ENCODE measurements at places on chromosomes 2 and 18.

GRCh38 chr2:160156100-160156499 is 44.0 kb downstream of the ITGB6 start:
- no peak for DNase-seq

DNA sequence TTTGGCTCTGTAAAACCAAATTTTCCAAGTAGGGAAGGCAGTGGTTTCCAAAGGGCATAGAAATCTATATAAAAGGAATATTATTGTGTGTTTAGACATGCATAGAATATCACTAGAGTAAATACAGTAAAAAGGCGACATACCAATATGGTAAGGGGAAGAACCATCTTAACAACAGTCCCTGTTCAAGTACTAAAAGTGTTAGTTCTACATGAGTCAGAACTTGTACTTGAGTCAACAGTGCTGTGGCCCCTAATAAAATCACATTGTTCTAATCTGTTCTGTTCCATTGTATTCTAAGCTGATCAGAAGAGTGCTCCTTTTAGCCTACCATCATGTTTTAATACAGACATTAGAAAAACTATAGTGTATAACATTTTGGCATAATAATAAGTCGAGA is 36.1 kb upstream of the TNFRSF11A start:
- DNase-seq = no peak

- no peak for DNase-seq
Measured at GRCh38 chr2:121803503-121803902, 48.1 kb downstream of the TSN start.

GRCh38 chr2:225025917-225026571 is 16.2 kb downstream of the DOCK10 start:
- DNase-seq = no peak

GRCh38 chr2:85353876-85354285 is 447 bp downstream of the RETSAT start:
- no peak for DNase-seq

GRCh38 chr2:8202132-8202531 is 479.7 kb upstream of the ID2 start:
- DNase-seq = no peak

- no peak for DNase-seq
Measured at GRCh38 chr2:126659562-126660467, 3.9 kb downstream of the GYPC start.

DNA sequence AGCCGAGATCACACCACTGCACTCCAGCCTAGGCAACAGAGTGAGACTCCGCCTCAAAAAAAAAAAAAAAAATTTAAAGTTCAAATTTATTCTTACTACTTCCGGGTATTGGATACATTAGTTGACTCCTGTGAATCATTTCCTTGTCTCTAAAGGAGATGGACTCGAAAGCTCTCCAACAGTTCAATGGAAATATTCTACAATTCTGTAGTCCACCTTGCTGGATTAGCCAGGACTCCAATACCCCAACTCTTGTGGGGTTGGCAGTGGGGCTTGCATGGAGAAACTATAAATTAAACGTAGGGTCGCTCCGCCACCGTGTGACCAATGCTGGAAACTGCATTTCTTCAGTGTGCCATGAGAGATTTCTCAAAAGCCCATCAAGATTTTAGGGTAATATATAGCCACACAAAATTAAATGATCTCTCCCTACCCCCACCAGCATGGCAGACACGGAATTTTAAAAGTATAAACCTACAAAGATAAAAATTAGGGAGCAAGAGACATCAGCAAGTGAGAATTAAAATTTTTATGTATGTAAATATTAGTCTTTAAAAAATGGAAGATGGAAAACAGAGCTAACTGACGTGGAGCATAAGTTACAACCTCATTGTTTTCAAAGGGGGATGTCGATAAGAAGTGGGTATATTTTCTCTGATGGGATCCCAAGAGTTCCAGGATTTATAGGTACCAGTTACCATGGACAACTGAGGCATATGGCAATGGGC is 27.8 kb upstream of the GAREM2 start:
- DNase-seq = peak; percentile 33

DNA sequence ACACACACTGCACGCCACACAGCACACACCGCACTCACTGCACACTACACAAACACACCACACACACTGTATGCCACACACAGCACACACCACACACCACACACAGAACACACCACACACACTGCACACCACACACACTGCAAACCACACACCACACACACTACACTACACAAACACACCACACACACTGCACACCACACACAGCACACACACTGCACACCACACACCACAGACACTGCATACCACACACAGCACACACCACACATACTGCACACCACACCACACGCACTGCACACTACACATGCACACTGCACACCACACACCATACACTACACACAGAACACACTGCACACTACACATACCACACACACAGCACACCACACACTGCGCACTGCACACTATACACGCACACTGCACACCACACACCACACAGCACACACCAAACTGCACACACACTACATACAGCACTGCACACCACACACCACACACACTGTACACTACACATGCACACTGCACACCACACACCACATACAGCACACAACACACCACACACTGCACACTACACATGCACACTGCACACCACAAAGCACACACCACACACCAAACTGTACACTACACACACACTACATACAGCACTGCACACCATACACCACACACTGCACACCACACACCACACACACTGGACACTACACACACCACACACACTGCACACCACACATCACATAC is 59.6 kb downstream of the ASB1 start:
- DNase-seq = no peak

GRCh38 chr2:53445383-53446070 is 322.1 kb upstream of the CHAC2 start:
- no peak for DNase-seq

DNA sequence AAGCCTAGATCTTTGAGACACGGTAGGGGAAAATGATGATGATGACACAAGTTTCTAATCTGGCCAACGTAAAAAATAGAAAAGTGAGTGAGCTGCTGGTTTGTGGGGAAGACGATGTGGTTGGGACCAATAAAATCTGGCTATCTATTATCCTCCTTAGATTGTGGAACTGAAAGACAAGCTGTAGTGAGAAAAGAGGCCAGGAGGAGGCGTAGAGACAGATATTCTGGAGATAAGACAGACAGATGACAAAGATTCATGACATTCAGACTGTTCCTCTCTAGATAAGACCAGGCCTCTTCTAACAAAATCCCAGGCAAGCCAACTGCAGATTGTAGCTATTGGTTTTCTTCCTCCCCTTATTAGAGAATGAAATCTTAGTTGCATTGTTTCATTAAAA is 376.3 kb upstream of the UBE2E3 start:
- no peak for DNase-seq

- DNase-seq = no peak
Measured at GRCh38 chr2:65518751-65519150, 86.4 kb upstream of the SPRED2 start.

- no peak for DNase-seq
Measured at GRCh38 chr2:211103989-211104388, 547.6 kb downstream of the CPS1 start.

GRCh38 chr18:41660654-41661053 is 294.4 kb upstream of the PIK3C3 start:
- no peak for DNase-seq

- DNase-seq = no peak
Measured at GRCh38 chr2:64212346-64212745, 68.1 kb upstream of the PELI1 start.

- peak; percentile 31 for DNase-seq
Measured at GRCh38 chr18:49813069-49813318, 339 bp downstream of the ACAA2 start.

- no peak for DNase-seq
Measured at GRCh38 chr2:23484767-23485166, 99.8 kb downstream of the KLHL29 start.

DNA sequence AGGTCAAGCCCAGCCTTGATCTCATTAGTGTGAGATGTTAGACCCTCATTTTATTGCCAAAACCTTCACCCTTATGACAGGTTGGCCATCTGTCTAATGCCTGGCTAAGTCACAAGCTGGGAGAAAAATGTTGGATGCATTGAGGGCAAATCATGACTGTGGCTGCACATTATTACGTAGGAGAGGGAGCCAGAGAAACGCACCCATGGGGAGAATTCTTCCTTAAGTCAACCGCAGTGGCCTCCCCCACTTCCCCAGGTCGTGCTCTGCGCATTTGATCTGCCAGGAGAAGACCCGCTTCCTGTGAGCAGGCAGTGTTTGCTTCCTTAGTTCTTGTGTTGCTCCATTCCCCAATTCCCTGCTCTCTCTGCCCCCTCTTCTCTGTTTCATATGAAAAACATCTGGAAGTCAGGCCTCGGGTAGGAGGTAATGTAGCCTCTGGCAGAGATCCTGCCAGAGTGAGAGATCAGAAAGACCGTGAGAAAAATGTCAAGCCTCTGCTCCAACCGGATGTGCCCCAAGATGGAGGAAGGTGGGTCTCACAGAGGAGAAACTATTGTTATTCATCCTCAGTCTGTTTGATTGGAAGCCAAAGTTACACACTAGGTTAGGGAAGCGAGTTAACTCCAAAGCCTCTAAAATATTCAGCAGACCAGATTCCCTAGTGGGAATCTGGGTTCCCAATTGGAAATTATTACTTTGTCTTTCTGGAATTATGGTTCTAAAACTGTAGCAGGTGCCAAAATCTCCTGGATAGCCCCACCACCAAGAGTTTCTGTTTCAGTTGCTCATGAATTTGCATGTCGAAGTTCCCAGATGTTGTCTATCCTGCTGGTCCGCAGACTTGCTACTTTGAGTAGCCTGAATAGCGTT is 144.3 kb upstream of the PELI1 start:
- no peak for DNase-seq

GRCh38 chr2:43948370-43948769 is 47.4 kb downstream of the LRPPRC start:
- DNase-seq = no peak

DNA sequence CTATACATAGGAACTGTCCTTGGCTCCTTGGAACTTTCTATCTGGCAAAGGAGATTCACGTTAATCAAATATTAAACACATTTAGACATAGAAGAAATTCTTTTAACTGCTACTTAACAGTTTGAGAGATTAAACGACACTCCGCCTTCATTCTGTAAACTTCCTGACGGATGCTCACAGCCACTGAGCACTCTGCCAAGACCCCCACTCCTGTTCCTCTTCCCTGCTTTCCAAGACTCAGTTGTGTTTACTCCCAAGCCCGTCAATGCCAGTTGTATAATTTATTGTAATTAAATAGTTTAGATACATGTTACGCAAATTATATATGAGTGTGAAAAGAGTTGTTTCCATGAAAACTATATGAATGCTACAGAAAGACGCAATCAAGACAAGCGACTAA is 321.4 kb upstream of the EPHA4 start:
- DNase-seq = no peak

GRCh38 chr2:66576561-66577320 is 141.8 kb downstream of the MEIS1 start:
- no peak for DNase-seq

- DNase-seq = no peak
Measured at GRCh38 chr2:158079672-158080071, 22.0 kb upstream of the UPP2 start.

DNA sequence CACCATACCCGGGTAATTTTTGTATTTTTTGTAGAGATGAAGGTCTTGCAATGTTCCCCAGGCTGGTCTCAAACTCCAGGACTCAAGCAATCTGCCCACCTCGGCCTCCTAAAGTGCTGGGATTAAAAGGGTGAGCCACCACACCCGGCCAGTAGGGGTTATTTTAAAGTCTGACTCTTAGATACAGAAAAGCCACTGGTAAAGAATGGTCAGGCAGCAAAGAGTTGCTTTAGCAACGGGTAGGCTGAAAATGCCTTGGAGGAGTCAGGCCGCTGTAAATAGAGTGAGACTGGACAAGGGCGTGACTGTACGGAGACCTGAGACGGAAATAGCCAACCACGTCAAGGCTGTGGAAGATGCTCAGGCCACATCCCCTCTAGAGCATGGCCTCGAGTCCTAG is 54.2 kb downstream of the ACKR3 start:
- no peak for DNase-seq

GRCh38 chr2:109473616-109474318 is 140.0 kb downstream of the SEPTIN10 start:
- DNase-seq = no peak

DNA sequence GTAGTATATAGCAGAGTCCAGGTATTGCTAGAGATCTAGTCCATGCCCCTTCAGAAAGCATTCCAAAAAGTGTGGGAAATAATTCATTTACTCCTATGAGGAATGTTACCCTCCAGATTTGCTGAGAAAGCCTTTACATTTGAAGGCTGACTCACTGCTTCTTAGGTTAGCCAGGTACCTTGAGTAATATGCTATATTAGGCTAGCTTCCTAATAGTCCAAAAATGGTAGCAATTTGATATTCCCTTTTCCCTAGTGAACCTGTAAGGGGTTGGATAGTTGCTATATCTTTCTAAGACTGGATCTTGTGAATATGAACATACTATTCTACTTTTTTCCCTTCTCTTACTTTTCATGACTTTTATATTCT is 63.6 kb downstream of the SPOPL start:
- no peak for DNase-seq

DNA sequence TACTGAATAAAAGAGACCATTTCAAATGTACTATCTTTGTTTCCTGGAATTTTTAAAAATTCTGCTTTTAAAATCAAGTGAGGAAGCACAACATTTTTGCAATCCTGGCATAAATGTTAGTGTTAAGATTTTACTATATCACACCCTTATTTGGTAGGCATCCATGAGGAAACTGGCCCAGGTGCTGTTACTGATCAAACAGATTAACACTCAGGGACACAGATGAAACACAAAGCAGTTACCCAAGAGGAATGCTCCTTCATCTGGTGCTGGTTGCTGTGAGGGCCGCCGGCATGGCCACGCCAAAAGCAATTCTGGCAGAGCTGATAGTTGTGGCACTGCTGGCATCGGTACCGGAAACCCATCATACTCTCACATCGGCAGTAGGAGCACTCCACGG is 96.8 kb downstream of the DTNB start:
- no peak for DNase-seq

DNA sequence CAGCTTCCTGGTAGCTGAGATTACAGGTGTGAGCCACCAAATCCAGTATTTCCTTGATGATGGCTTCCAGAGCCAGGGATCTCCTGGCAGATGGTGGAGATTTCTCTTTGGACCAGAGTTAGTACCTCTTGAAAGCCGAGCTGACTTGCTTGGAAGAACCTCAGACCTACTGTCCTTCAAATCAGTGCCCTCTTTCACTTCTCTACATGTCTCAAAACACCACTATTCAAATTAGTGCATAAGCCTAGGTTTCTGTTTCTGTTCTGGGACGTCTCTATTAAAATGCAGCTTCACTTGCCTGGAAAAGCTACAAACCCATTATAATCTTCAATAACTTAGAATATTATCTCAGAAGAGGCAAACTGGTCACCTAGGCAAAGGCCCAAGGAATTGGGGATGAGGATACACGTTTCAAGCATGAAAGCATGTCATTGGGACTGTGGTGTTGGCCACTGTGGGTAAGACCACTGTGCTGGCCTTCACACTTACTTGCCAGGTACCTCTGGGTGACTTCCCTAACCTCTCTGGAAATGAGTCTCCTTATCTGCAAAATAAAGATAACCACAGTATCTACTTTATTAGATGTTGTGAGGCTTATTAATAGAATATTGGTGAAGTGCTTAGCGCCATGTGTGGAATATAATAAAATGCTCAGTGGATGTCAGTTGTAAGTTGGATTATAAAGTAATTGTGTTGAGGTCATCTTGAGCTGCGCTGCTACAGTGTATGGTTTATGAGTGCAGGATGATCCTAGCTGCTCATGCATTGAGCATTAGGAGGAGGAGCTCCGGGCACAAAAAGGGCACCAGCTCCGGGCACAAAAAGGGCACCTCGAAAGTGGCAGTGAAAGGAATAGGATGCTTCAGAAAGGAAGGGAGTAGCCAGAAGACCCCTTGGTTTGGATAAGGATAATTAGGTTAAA is 84.5 kb downstream of the DOCK10 start:
- DNase-seq = no peak

GRCh38 chr2:30747206-30747605 is 60.0 kb downstream of the CAPN13 start:
- DNase-seq = no peak

Measured in right renal pelvis (tissue), 4 donors.